ENCODE measurements at places on chromosomes 7 and 10.

DNA sequence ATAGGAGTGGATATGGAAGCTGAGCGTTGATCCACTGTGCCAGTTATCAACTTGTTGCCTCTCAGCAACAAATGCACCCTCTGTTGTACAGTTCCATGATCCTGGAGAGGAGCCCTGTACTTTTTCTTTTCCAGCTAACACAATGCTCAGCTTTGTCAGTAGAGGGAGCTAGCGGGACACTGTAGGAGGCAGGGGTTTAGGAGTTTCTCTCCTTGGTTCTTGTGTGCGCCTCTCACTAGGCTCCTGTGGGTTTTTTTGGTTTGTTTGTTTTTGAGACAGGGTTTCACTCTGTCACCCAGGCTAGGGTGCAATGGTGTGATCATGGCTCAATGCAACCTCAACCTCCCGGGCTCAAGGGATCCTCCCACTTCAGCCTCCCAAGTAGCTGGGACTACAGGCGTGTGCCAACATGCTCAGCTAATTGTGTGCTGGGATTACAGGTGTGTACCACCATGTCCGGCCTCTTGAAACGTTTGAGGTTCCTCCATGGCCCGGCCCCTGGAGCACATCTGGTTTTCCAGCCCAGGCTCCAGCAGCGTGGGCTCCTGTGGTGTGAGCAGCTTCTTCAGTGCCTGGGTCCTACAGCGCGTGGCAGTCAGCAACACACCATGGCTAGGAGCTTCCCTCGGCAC is 12.0 kb upstream of the MARVELD1 start:
- no peaks in the 10 kb centered on the region for H3K36me3 ChIP-seq
- no peak for DNase-seq
- peaks cover 4% of the 10 kb centered on the region for H3K4me1 ChIP-seq
- no peak overlapping the region for H3K27ac ChIP-seq
- H3K4me3 ChIP-seq: no peak overlapping the region
- H3K27me3 ChIP-seq: no peaks in the 10 kb centered on the region

DNA sequence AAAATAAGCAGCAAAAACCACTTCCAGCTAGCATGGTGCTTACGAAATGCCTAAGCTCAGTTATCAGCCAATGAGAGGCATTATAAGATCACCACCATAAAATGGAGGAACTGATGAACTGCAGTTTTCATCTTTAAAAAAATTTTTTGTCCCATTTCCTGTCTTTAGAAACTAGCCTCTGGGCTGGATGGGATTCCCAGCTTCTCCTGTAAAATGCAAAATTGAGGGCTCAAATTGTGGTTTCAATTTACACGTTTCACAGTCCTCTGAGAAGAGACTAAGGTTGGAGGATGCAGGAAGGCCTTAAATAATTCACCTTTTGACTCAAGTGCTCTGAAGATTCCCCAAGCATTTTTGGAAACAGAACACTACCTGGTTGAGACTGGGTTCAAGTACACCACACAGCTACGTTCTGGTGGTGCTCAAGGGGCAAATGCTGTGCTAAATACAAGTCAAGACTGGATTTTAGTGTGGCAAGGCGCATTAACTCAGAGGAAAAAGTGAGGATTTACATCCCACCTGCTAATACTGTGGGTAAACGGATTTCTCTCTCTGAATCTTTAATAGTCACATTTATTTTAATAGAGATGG is 951 bp downstream of the ZNF25 start:
- DNase-seq: no peak
- H3K36me3 ChIP-seq: peaks cover 8% of the 10 kb centered on the region
- H3K27me3 ChIP-seq: no peaks in the 10 kb centered on the region
- H3K4me3 ChIP-seq: peak overlapping the region; percentile 84
- peak overlapping the region; percentile 96 for H3K27ac ChIP-seq
- H3K4me1 ChIP-seq: peaks cover 4% of the 10 kb centered on the region

DNA sequence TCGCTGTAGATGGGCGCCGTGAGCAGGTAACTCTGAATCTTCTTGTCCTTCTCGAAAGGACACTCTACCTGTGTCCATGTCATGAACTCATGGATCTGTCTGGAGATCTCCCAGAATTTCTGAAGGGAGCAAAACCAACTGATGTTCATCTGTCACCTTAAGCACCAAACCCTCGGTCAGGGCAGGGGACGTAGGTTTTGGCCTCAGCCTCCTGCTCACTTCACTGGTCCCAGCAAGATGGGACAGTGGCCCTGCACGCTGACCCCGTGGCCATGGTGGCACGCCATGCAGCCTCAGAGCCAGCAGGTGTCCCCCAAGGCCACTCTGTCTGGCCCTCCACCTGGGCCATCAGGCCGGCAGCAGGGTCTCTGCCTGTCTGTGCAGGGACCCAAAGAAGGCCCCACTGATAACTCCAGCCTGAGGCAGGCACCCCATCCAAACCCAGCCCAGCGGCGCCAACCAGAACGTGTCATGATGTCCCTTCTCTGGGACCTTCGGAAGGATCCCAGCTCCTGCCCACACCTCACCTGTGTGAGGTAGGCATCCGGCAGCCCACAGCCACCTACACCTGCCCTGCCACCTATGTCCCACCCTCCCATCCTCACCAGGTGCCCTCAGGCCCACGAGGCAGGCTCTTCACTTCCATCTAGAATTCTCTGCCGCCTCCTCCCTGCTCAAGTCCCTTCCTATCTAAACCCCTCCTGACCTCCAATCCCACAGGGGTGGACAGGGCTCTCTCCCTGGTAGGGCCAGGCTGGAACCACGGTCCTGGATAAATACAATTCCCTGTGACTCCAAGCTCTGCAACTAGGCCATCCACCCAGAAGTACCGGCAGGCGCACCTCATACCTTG is 59.0 kb downstream of the CSGALNACT2 start:
- no peak overlapping the region for H3K4me3 ChIP-seq
- no peak overlapping the region for H3K27ac ChIP-seq
- H3K4me1 ChIP-seq: no peaks in the 10 kb centered on the region
- DNase-seq: no peak
- no peaks in the 10 kb centered on the region for H3K27me3 ChIP-seq
- H3K36me3 ChIP-seq: peaks cover 3% of the 10 kb centered on the region

- H3K4me1 ChIP-seq: no peaks in the 10 kb centered on the region
- no peak overlapping the region for H3K27ac ChIP-seq
- H3K27me3 ChIP-seq: no peaks in the 10 kb centered on the region
- DNase-seq: no peak
Observed at GRCh38 chr7:104412911-104413310, 84.5 kb downstream of the LHFPL3 start.

DNA sequence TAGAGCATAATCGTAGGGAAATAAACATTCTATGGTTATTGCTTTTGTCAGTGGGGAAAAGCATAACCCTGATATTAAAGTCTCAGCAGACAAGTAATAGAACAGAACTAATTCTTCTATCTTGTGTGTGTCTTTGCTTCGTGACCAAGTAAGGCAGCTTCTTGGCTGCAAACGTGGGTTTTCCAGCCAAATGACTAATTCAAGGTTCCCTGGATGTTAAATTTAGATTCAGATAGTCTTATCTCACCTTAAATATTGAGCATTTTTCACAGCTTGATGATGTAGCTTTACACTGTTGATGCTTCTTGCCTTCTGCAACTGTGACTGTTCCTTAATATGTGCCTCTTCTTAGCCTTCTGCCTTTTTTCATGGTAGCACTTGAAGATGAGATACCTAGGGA is 113.0 kb downstream of the EXOC4 start:
- no peaks in the 10 kb centered on the region for H3K27me3 ChIP-seq
- H3K27ac ChIP-seq: peak overlapping the region; percentile 80
- no peak for DNase-seq
- no peak overlapping the region for H3K4me3 ChIP-seq
- H3K4me1 ChIP-seq: peaks cover 32% of the 10 kb centered on the region

DNA sequence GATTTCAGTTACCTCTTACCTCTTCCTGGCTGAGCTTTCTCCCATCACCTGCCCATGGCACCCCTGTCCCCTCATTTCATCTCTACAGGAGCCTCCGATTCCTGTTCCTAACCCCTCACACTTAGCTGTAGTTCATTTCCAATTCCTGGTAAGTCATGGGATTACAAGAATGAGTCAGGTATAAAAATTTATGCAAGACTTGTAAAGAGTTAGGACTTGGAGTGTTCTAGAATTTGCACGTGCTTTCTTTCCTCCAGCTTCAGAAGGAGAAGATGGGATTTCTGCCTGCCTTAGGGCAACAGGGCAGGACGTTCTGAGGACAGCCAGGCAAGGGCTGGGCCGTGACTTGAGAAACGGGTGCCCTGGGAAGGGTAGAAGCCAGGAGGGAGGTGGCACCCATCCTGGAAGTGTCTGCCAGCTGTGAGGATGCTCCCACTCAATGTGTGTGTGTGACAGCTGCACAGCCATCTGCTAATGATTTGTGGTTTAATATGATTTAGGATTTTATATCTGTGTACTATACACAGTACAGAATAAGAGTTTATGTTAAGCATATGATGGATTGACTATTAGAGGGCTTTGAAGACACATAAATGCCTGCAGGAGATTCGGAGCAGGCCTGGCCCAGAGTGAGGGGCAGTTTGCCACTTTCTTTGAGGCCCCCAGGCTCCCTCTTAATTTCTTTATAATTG is 81.5 kb upstream of the VIPR2 start:
- DNase-seq: no peak
- H3K36me3 ChIP-seq: no peaks in the 10 kb centered on the region
- no peak overlapping the region for H3K4me3 ChIP-seq
- no peak overlapping the region for H3K27ac ChIP-seq
- peaks cover 19% of the 10 kb centered on the region for H3K4me1 ChIP-seq

DNA sequence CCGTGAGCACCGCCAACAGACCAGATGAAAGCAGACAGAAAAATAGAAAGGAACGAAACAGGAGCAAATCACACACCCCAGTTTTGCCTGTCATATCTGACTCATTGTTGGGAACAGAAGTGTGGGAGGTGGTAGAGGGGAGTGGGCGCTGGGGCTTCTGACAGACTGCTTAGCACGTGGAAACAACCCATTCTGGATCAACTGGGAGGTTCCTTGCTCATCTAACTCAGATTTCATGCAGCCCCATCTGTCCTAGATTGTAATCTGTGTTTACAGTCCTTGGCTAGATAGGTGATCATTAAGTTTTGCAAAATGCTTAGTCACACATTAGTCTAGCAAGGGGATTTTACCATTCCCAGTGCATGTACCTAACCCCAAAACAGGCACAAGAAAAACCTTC is 154.1 kb downstream of the NRP1 start:
- H3K4me1 ChIP-seq: peaks cover 26% of the 10 kb centered on the region
- H3K4me3 ChIP-seq: no peak overlapping the region
- no peaks in the 10 kb centered on the region for H3K36me3 ChIP-seq

DNA sequence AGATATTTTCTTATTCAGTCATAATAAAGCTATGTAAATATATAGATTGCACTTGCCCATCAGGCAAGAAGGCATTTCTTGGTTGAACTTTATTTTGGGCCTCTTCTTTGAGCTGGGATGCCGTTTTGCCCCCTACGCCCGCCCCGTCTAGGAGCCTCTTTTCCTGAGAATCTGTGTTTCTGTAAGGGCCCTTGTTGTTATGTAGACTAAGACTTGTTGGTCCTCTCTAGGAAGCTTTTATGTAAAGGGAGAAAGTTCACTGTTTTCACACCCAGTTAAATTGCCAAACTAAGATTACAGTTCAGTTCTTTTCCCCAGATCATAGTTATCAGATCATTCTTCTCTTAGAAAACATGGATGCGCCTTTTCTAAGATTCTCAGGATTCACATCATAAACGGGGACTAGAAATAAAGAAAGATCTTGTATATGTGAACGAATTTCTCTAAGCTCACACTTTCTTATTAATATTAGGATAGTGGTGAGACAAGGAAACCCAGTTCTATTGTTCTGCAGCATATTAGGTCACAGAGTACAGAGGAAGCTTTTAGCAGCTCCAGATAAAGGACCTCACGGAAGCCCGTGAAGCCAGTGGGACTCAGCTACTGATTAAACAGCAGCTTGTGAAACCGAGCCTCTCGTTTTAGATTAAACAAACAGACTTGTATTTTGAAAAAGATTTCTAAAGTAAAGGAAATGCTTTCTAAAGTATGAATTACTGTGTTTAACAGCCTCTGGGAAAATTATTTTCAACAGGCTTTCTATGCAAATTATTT is 3.8 kb downstream of the LMTK2 start:
- no peaks in the 10 kb centered on the region for H3K36me3 ChIP-seq
- no peak overlapping the region for H3K4me3 ChIP-seq
- no peak for DNase-seq
- peaks cover 16% of the 10 kb centered on the region for H3K4me1 ChIP-seq
- H3K27ac ChIP-seq: no peak overlapping the region

DNA sequence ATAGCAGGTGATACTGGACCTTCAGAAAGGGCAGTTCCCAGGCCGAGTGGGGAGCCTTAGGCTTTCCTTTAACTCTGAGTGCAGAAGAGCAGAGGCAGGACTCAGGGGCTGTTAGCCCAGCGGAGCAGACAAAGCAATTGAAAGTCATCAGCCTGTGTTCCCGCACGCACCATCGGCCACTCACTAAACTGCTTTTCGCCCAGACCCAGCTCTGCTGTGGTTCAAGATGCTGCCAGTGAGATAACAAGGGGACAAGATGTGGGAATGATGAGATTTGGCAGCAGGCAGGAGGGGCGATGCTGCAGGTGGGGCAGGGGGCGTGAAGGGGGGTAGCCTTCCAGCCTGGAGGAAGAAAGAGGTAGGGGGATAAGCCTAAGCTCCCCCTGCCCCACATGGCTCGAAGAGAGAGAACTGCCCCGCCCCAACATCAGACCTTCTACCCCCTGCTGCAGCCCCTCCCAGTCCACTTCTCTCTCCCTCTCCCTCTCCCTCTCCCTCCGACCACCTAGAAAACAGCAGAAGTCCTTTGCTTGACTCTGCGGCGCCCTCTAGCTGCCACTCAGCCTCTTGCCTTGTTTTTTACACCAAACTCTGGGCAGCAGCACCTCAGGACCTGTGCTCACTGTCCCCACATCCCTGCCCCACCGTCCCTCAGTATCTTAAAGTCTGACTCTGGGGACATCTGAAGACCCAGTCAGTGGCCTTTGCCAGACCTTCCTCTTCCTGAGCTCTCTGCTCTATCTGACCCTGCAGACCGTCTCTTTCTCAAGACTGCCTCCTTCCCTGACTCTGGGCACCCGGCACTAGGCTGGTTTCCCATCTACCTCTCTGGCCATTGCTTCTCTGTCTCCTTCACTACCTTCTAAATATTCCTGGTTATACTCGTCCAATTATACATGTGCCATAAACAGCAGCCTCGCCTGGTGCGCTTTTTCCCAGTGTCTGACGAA is 110.5 kb downstream of the C10orf105 start:
- peak; percentile 38 for DNase-seq
- H3K4me3 ChIP-seq: no peak overlapping the region
- H3K27ac ChIP-seq: no peak overlapping the region
- no peaks in the 10 kb centered on the region for H3K36me3 ChIP-seq
- H3K27me3 ChIP-seq: no peaks in the 10 kb centered on the region

- H3K36me3 ChIP-seq: no peaks in the 10 kb centered on the region
- H3K4me1 ChIP-seq: no peaks in the 10 kb centered on the region
- no peaks in the 10 kb centered on the region for H3K27me3 ChIP-seq
- H3K27ac ChIP-seq: no peak overlapping the region
- H3K4me3 ChIP-seq: no peak overlapping the region
- no peak for DNase-seq
Observed at GRCh38 chr10:110324201-110324804, 19.6 kb upstream of the SMNDC1 start.

Measured in thoracic aorta (tissue), 2 donors.